ENCODE measurements at places on chromosomes 7 and 10. TPM values are rescaled to one million over a fixed set of nuclear protein-coding genes. Genes with fewer than 3 reads are reported as not detected.

GRCh38 chr10:124678557-124679240 is 65.5 kb downstream of the FAM53B start:
- no peak for DNase-seq

GRCh38 chr7:132059141-132059540 is 502.7 kb upstream of the PODXL start:
- no peak for DNase-seq

The PILRA gene
- total RNA-seq, result 1.3 TPM

The EN2 gene
- total RNA-seq, result not detected

DNA sequence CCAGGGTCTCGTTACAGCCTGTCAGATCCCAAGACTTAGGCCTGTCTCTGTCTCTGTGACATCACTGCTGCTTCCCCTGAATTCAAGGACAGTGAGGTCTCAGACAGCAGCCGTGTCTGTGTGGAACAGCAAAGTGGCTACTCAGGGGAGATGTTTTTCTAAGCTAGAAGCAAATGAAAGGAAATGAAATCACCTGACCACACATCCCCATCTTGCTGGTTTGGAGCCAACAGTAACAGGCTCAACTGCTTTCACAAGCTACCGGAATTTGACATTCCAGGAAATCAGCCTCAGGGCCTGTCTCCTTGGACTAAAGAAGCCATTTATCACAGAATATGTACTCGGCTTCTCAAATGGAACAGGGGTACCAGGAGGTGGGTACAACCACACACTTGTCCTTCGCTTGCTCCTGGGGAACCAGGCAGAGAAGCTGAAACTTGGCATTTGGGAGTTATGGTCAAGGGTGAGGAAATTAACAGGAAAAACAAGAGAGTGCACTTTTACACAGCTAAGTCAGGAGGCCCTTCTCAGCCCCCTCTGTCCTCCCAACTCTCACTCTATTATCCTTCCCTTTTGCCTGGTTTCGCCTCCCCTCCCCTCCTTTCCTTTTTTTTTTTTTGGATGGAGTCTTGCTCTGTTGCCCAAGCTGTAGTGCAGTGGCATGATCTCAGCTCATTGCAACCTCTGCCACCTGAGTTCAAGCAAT is 73.2 kb downstream of the SPDYE5 start:
- DNase-seq, result peak; percentile 96

- DNase-seq, result no peak
These were observed 23.9 kb downstream of the TNS3 start for GRCh38 chr7:47557694-47558670.

- peak; percentile 51 for DNase-seq
These were observed 17.5 kb downstream of the ATP6V1F start for GRCh38 chr7:128879939-128880746.

The FBXO24 gene
- 0.38 TPM for total RNA-seq

The LRRC27 gene
- total RNA-seq, result 7.8 TPM

GRCh38 chr7:70710651-70711050 is 421.3 kb upstream of the GALNT17 start:
- no peak for DNase-seq

GRCh38 chr10:131266936-131267813 is 44.3 kb downstream of the TCERG1L start:
- DNase-seq, result no peak

DNA sequence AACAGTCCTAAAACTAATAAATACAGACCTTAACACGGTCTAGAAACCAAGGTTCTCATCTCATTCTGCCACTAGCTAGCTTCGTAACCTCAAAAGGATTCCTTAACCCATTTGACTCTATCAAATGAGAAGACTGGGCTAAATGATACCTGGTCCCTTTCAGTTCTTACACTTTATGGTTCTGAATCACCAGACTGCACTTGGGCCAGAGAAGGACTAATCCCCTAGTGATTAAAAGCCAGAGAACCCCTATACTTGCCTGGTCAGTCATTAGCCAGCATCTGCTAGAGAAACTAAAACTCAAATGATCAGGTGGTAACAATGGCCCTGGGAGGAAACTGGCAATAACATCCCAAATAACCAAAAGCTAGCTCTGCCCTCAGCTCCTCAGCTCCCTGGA is 16.8 kb downstream of the TMEM243 start:
- no peak for DNase-seq

The COL13A1 gene
- 47.5 TPM for total RNA-seq

- no peak for DNase-seq
These were observed 4.4 kb upstream of the UBE2D1 start for GRCh38 chr10:58330431-58330830.

The AKR1C4 gene
- total RNA-seq, result not detected

The COL1A2 gene
- 40.8 TPM for total RNA-seq

GRCh38 chr10:114022766-114023597 is 20.7 kb upstream of the ADRB1 start:
- no peak for DNase-seq

DNA sequence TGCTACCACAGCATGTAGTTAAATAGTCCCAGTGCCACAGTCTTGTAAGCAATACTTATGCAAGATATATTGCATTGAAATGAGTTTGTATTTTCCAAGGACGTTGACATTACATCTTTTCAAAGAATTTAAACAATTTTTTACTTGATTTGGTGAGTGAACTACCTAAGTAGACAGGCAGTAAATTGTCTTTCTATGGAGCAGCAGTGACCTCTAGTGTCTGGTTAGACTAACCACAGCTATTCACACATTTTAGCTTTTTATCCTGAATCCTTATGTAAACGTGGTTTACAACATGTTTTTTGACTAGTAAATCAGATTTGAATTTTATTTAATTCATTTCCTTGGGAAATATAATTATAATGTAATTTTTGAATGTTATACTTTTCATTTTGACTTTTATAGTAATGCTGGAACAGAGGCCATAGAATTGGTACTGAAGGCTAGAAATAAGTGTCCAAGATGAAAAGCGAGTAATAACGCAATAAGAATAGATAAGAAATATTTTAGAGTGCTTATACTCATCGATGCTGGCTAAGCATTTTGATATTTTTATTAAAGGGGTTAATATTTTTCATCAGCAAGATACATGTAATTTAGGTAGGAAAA is 5.6 kb downstream of the LRRTM3 start:
- peak; percentile 53 for DNase-seq

DNA sequence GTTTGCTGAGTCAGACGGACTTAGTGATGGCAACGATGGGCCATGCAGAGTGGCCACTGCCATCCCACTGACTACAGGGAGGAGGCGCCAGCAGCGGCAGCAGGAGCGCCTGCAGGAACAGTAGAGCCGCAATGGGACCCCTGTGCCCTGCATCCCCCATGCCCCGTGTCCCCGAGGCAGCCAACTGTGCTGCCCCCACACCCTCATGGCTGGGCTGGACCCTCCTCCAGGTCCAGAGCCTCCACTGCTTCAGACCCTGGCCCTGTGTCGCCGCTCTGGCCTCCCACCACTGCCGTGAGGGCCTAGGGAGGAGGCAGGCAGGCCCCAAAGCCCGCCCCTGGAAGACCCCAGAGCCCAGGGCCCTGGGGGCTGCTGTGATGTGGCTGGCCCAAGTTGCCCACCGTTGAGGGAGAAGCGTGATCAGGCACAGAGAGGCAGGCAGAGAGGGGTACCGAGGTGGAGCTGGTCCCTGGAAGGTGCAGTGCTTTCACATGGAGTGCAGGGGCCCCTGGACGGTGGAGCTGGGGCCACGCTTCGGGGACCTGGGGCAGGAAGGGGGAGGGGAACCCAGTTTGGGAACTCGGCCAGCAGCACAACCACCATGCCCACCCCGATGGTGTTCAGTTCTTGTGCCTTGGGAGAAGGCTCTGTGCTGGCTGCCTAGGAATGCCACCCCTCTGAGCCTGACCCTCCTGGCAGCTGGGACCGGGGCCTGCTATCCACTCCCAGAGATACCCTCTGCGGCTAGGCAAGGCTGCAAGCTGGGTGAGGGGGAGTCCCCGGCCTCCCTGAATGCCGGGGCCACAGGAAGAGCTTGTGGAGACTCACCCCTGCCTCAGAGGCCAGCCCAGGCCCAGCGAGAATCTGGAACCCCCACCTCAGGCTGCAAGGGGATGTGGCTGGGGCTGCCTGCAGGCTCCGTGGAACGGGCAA is 32.6 kb downstream of the DKK1 start:
- no peak for DNase-seq

DNA sequence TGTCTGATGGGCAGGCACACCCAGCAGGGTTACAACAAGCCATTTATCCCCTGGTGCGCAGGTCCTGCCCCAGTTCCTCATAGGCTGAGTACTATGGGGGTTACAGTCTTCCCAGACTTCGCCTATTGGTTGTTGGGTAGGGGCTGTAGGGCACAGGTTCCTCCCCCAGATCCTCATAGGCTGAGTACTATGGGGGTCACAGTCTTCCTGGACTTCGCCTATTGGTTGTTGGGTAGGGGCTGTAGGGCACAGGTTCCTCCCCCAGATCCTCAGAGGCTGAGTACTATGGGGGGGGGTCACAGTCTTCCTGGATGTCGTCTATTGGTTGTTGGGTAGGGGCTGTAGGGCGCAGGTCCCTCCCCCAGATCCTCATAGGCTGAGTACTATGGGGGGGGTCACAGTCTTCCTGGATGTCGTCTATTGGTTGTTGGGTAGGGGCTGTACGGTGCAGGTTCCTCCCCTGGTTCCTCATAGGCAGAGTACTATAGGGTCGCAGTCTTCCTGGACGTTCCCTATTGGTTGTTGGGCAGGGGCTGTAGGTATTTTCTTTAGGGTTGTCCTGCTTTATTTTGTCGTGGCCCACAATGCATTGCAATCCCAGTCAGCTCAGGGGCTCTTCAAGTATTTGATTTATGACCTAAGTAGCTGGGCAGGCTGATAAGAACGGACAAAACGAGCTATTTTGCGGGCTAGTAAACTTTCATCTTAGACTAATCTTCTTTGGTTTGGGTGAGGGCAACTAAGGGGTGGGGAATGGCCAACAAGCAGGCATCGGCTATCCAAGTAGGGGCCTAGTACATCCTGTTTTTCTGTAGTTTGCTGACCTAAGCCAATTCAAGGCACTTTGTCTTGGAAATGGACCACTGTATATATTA is 3.4 kb downstream of the LRRC27 start:
- DNase-seq, result no peak

The ZNF736 gene
- total RNA-seq, result 9.0 TPM

The XRCC2 gene
- total RNA-seq, result 8.5 TPM
